ENCODE measurements at places on chromosomes 5 and 9.

- no peak for DNase-seq
These were observed 193.8 kb downstream of the CSNK1G3 start for GRCh38 chr5:123705741-123706140.

- no peak for DNase-seq
These were observed 118.8 kb downstream of the ELAVL2 start for GRCh38 chr9:23707249-23707648.

DNA sequence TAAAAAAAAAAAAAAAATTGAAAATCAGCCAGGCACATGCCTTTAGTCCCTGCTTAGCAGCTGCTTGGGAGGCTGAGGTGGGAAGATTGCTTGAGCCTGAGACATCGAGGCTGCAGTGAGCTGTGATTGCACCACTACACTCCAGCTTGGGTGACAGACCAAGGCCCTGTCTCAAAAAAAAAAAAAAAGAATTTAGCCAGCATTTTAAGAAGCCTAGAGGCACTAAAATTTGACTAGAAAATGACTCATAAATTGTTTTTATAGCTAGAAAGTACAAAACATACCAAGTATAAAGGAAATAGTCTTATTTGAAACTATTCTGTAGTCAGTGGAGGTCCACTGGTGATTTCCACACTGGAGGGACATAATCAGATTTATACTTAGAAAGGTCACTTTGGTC lies 17.5 kb downstream of the LRRC70 start:
- no peak for DNase-seq

GRCh38 chr5:62690421-62690820 lies 111.8 kb downstream of the LRRC70 start:
- DNase-seq = no peak

GRCh38 chr5:179967489-179967888 lies 59.8 kb upstream of the TBC1D9B start:
- DNase-seq = no peak

DNA sequence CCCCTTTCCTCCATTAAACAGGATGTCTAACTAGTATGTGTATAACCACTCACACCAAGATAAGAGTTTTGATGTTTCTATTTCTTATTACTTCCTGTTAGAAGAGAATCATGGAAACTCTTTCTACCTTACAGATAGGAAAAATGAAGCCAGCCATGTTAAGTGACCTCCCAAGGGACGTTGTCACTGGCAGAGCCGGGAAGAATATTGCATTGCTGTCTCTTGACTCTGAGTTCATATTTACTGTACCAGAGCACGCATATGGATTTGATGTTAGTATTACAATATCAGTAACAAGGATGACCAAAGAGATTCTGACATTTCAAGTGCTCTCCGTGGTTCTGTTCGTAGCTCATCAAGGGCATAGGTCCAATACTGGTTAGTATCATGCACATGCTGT lies 12.5 kb upstream of the C5orf63 start:
- no peak for DNase-seq

- no peak for DNase-seq
These were observed 1769.0 kb upstream of the NUDT12 start for GRCh38 chr5:105331558-105331957.

All from muscle of arm (tissue), 14 donors.